Activated naive CD4-positive, alpha-beta T cell (primary cell): ENCODE measurements at places on chromosomes 11 and 22.

DNA sequence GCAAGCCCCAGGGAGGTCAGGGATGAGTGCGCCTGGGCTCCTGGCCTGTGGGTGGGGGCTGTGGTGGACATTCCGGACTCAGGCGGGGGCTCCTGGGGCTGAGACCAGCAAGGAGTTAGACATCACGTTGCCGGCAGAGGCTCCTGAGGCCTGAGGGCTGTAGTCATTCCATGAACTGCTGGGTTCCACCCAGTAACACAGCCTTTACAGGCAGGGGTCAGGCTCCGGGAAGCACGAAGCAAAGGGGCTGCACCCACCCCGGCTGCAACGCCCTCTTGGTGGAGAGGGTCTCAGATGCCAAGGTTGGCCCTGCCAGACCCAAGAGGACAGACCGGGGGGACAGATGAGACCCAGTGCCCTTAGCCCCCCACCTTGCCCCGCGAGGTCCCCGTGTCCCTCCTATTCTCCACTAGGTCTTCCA lies 9.0 kb downstream of the TNNT3 start:
- DNase-seq: no peak

DNA sequence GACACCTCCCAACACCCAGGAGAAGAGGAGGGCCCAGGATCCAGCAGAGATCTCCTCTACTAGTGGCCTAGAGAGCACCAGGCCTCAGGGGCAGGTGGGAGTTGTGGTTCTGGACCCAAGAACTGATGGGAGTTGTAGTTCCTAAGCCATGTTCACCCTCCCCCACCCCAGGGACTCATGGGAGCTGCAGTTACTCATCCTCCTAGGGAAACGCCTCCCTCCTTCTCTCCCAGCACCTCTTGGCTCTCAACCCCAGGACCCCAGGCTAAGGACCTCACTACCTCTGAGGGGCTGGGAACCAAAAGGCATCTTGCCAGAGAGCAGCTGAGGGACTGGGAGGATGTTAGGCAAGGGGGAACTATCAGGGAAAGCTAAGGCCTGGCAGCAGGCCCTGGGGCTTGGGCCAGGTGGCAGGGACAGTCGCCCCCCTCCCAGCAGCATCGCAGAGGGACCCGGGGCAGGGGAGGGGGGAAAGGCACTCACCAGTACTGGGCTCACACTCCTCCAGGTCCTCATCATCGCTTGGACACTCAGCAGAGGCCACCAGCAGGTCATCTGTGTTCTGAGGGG lies 28.9 kb downstream of the SLC22A12 start:
- no peak for DNase-seq

- no peak for DNase-seq
These were observed 106.6 kb downstream of the USP35 start for GRCh38 chr11:78295347-78295746.

DNA sequence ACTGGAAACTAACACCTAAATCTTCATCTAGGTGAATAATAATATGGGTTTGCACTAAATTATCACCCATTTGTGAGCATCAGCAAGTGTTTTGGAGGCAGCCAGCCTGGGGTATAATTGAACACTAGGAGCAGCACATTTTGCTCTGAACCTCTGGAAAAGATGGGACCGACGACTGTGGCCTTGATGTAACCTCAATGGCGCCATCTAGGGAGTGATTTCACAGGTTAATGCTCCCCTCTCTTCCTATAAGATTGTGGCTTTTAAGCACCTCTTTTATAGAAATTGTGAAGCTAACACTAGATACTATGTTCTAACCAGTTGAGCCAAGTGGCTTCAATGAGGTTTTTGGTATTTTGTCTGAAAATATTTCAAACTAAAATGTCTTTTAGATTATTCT lies 203.7 kb downstream of the NELL1 start:
- DNase-seq: no peak

- no peak for DNase-seq
These were observed 61.9 kb downstream of the CYB5R2 start for GRCh38 chr11:7611411-7611810.

DNA sequence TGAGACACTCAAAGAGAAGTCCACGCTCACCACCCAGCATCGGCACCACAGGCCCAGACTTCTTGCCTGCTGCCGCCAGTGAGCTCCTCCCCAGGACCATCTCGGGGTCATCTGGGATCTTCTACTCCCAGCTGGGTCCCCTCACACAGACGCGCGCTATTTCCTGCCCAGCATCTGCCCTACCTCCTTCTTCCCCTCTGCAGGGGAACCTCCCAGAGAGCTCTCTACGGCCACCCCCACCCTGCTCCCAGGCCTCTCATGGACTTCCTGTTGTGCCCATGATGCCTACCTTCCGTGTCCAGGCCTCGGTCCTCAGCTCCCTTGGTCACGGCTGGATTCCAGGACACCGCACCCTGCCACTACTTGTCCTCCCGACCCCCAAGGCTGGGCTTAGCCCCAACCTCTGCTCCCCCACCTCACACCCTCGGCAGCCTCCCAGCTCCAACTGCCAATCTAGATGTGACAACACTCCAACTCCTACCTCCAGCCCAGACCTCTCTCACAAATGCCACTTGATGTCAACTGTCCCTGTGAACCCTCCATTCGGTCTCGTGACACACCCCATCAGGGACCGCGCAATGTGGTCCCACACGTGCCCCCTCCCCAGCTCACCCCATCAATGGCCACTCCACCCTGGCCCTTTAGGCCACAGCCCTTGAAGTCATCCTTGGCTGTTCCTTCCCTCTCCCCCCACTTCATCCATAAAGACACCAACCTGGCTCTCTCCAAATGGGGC lies 45.3 kb downstream of the SGSM3 start:
- DNase-seq: no peak

DNA sequence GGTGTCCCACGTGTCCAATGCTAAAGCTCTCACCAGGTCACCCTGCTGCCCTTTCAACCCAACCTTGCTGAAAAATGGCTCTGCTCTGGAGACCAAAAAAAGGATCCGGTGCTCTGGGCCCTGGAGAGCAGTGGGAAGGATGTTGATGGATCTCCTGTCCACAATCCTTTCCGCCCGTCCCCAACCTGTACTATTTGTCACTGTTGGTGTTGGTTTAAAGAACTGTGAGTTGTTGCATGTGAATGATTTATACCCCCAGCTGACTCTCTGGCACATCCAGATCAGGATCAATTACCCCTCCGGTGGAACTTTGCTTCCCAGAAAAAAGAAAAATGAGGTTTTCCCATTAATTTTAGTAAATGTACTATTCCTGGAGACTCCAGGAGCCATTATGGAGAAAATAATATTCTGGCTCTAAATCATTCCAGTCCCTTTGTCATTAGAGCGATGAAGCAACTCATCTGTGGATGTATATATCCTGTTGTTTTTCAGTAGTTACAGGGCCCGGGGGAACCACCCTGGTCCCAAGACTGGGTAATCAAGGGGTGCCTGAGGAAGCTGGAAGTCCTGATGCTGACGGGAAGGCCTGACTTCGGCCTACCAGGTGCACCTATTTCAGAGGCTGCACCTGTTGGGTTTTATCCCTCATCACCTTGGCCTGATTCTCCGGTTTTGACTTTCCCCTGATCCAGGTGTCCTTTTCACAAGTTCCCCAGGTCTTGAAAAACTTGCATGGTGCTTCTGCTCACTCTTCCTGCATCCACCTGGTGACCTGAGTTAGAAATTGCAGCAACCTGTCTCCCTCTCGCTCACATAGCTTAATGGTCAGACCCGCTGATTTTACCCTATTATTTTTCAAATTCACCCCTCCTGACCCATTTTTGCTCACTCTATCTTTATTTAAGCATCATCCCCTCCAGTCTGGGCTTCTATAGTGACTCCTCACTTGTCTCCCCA lies 209.2 kb upstream of the SEZ6L start:
- no peak for DNase-seq

DNA sequence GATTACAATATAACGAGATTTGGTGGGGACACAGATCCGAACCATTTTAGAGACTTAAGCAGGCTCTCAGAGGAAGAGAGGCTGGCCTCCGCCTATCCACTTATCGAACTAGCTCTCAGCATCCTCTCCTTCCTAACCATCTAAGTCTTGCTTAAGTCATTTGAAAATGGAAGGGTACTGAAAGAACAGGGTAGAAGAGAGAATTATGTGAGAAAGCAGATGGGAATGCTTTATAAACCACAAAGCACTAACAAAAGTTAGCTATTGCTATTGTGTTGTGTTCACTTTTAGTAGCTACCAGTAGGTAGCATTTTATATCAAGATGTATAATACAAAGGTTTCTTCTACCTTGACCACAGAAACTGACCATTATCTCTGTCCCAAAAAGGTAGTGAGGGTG lies 153.4 kb upstream of the CADM1 start:
- no peak for DNase-seq

DNA sequence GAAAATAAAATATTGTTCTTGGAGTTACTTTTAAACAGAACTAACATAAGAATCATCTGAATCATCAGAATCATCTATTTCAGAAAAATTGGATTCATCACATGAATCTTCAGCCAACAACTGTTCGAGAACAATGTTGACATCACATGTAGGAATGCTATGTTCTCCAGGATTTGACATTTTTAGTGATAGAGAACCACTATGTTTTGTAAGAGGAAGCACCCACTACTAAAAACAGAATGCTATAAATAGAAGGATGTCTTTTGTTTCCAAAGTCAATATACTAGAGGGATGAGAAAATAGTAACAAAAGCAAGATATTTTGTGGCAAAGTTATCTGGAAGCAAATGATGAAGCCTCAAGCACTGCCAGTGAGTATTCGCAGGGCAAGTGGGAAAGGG lies 263.4 kb upstream of the DDI1 start:
- DNase-seq: no peak

- DNase-seq: no peak
These were observed 10.7 kb upstream of the ACCSL start for GRCh38 chr11:44036811-44037657.

GRCh38 chr11:117045956-117046355 lies 52.3 kb downstream of the SIK3 start:
- no peak for DNase-seq

DNA sequence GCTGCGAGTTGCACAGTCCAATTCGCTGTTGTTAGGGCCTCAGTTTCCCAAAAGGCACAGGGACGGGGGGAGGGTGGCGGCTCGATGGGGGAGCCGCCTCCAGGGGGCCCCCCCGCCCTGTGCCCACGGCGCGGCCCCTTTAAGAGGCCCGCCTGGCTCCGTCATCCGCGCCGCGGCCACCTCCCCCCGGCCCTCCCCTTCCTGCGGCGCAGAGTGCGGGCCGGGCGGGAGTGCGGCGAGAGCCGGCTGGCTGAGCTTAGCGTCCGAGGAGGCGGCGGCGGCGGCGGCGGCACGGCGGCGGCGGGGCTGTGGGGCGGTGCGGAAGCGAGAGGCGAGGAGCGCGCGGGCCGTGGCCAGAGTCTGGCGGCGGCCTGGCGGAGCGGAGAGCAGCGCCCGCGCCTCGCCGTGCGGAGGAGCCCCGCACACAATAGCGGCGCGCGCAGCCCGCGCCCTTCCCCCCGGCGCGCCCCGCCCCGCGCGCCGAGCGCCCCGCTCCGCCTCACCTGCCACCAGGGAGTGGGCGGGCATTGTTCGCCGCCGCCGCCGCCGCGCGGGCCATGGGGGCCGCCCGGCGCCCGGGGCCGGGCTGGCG lies at the start of gene BCR:
BCR (plus strand) TSS at position 209 of the 592 bp plus-strand sequence. CDS start 452 bp downstream, outside the sequence.
- peak; percentile 56 for DNase-seq

DNA sequence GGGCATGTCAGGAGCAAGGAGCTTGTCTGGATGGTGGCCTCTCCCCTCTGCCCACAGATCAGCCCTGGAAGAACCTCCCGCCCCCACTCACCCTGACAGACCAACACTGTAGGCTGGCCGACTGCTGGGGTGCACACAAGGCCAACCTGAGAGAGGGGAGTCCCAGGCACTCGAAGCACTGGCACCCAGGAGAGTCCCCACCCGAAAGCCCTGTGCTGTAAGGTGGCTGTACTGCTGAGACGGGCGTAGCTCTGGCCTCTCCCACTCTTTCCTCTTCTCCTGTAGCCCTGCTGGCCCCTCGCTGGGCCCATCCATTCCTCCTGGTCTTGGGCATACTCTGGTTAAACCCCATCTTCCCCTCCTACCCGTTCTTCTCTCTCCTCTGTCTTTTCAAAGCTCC lies 39.7 kb downstream of the MYO7A start:
- DNase-seq: no peak

DNA sequence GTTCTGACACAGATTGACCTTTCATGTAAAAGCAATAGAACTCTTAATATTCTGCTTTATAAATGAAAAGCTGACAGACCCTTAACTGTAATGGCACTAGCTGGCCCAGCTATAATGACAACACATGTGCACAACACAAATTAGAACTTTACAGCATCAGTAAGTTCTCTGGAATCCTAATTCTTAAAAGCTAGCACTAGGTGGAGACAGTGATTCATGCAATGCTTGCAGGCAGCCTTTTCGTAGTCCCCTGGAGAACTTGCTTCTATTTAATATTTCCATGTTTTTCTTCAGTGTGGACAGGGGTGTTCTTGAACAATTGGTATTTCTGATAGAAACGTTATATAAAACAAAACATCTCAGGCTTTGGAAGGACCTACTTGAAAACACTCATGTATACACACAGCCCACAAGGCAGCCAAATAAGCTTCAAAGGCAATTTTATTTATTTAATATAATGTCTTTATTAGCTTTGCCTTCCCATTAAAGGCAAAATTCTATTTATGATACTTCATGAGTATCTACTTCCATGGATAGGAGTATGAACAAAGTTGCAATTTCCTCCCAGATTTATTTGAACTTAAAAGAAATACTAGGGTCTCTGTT lies 374.3 kb upstream of the MPPED2 start:
- no peak for DNase-seq

- no peak for DNase-seq
These were observed 3.1 kb downstream of the HMBS start for GRCh38 chr11:119087747-119088241.

DNA sequence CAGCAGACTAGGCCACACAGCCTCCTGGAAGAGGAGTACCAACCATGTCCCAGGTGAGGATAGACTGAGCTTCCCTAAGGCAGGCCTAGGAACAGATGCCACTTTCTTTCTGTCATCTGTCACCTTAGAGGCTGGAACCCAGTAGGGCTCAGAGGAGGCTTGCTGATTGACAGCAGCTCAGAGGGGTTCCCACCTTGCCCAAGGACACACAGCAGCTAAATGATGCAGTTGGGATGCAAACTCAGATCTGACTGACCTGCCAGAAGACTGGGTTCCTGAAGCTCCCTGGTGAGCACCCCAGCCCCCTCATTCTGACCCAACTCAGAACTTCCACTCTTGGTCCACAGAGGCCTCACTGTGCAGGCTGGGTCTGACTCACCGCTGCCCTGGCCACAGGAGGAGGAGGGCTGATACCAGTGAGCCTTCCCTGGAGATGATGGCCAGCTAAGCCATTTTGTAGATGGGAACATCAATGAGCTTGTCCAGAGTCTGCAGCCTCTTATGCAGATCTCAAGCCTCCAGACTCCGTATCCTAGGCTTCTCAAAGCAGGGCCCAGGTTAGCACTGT lies 14.0 kb downstream of the CAPN5 start:
- no peak for DNase-seq

GRCh38 chr22:45493286-45493771 lies 9.4 kb upstream of the FBLN1 start:
- no peak for DNase-seq

DNA sequence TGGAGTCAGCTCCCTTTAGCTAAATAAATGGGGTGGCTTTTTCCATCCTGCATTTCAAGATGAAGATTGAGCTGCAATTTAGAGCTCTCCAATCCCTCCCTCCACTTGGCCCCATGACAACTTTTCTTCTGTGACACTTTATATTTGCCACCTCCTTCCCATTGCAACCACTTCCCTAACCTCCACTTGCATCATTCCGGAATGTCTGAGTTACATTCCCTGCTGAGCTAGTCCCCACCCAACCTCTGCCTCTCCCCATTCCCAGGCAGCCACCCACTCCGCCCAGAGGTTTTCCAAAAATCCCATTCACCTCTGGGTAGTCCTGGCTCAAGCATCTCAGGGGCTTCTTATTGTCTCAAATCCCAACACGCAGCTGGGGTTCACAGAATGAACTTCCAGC lies 24.7 kb downstream of the PC start:
- no peak for DNase-seq
